ENCODE measurements at places on chromosomes 13 and 19. TPM values are rescaled to one million over a fixed set of nuclear protein-coding genes. Genes with fewer than 3 reads are reported as not detected.

The UBL3 gene
- total RNA-seq = 11.8 TPM

The EMC10 gene
- total RNA-seq = 106 TPM

The NALCN gene
- total RNA-seq = 4.4 TPM

The ZNF667 gene
- 1.6 TPM for total RNA-seq

DNA sequence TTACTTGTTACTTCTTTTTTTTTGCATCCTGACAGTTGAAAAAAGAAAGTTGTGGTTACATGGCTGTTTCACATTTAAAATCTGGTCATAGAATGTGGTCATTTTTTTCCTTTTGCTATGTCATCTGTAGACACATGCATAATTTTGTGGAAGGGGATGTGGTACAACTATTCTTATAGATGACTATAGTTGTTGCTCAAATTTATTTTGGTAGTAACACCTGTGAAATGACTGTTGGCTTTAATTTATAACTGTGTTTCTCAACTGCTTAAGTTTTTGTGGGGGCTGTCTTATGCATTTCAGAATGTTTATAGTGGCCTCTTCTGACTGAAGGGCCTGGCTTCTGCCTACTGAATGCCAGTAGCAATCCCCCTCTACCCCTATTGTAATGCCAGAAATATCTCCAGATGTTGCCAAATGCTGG is 130.5 kb downstream of the PAN3 start:
- DNase-seq = no peak

GRCh38 chr13:41611385-41611784 is 154.0 kb downstream of the RGCC start:
- no peak for DNase-seq

- no peak for DNase-seq
Measured at GRCh38 chr13:29227576-29227975, 367.9 kb downstream of the SLC7A1 start.
